ENCODE measurements at places on chromosomes 16 and 17.

GRCh38 chr16:11121914-11122692 lies 133.9 kb downstream of the SOCS1 start:
- DNase-seq: no peak

- no peak for DNase-seq
These were observed 23.6 kb upstream of the ENPP7 start for GRCh38 chr17:79706931-79707850.

GRCh38 chr16:68520649-68521086 lies 18.4 kb upstream of the ZFP90 start:
- DNase-seq: peak; percentile 81

GRCh38 chr17:40551879-40552768 lies 13.1 kb downstream of the CCR7 start:
- no peak for DNase-seq

- no peak for DNase-seq
These were observed 4.9 kb upstream of the TBX4 start for GRCh38 chr17:61447358-61447757.
